Cortex of kidney (tissue), 1 donor: ENCODE measurements at places on chromosomes 5 and 9.

DNA sequence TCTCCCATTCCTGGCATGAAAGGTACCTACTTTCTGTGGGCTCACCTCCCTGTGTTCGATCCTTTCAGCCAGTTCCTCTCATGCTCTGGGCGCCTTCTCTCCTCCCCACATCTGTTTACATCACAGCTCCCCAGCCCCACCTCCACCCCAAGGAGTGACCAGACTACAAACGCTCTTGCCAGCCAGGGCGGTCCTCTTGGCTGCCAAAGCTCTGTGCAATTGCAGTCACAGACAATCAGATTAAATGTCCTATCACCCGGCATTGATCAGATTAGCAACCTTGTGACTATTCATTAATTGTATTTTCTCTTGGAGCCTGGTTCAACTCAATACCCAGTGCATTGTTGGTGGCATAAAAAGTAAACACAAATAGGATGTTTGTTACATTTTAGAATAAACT is 211.2 kb upstream of the TBCA start:
- DNase-seq, result no peak

GRCh38 chr9:89453452-89453851 is 44.5 kb downstream of the SEMA4D start:
- no peak for DNase-seq

DNA sequence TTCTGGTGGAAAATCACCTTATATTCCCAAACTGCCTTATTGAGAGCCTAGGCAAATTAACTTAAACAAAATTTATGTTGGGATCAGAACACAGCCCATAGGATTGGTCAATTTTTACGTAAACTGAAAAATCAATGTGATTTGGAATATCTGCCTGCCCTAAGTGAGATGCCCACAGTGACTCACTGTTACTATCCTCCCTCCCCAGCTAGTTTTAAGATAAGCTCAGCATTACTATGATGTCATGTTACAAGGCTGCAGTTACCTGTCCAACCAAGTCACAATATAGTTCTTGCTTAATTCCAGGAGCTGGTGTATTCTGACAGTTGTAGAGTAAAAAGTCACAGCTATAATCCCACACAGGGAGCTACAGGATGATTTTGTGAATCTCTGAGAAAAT is 23.1 kb downstream of the SKP1 start:
- DNase-seq, result no peak

GRCh38 chr9:38682713-38683112 is 37.2 kb downstream of the FAM240B start:
- no peak for DNase-seq

DNA sequence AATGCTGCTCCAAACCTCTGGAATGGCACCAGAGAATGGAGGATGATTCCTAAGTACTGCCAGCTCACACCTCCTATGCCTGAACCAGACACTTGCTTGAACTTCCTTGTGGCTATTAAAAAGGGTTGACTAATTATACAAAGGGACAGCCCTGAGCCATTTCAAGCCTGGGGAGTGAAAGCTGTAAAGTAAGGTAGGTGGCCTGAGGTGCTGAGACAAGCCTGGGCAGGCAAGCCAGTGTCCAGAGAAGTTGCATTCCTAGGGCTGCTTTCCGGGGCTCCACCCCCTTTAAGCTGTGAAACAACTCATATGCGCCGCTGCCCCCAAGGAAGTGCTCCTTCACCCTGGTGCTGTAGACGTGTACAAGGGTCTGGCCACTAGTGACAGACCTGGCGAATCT is 79.9 kb upstream of the SLC1A3 start:
- no peak for DNase-seq
